ENCODE measurements at places on chromosomes 12 and 14.
A peak's percentile ranks its signal among the peaks of the same experiment; 100 is the strongest.

DNA sequence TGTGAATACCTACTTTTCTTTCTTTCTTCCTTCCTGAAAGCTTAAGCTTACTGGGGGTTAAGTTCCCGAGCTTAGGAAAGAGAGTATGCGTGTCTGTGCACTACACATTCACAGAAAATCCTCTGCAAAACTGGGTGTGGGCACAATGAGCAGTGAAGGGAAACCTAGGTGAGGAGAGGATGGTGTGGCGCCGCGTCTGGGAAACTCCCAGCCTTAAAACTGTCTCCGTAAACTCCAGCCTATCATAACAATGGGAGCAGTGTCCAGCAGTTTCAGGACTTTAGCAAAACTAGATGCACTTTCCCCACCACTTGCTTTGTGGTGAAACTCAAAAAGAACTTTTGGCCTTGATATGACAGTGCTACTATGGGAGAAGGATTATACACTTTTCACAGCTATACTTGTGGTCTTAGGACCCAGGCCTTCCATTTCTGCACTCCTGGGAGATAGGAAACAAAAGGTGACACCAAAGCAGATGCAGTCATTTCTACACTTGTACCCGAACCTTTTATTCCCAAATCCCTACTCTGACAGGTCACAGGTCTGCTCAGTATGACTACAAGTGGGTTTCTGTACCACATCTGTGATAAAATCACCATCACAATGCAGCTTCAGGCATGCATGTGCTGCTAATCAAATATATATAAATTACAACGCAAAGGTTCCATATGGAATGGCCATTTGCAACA lies 10.4 kb downstream of the AKAP5 start:
- no peak for DNase-seq

- no peak for DNase-seq
Measured at GRCh38 chr12:49622501-49623141, 740 bp upstream of the PRPF40B start.

DNA sequence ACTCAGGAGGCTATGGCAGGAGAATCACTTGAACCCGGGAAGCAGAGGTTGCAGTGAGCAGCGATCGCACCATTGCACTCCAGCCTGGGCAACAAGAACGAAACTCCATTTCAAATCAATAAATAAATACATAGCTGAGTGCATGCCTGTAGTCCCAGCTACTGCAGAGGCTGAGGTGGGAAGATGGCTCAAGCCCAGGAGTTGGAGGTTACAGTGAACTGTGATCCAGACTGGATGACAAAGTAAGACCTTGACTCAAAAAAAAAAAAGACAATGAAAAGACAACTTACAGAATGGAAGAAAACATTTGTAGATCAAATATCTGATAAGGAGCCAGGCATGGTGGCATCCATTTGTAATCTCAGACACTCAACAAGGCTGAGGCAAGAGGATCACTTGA lies 27.6 kb downstream of the ZFYVE1 start:
- no peak for DNase-seq

DNA sequence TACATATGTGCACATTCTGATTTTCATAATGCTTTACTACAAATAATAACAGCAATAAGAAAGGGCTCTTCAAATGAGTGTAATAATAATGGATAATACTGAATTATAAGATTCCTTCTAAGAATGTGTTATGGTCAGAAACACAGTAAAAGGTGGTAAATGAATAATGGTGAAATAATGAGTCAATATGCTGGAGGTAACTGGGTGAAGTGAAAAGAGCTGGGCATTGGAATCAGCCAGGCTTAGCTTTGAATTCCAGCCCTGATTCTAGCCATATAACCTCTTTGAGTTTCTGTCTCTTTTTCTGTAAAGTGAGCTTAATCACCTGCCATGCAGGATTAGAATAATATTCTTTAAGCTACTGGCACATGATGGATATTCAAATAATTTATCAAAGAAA lies 39.1 kb downstream of the PLEKHA5 start:
- DNase-seq = no peak

DNA sequence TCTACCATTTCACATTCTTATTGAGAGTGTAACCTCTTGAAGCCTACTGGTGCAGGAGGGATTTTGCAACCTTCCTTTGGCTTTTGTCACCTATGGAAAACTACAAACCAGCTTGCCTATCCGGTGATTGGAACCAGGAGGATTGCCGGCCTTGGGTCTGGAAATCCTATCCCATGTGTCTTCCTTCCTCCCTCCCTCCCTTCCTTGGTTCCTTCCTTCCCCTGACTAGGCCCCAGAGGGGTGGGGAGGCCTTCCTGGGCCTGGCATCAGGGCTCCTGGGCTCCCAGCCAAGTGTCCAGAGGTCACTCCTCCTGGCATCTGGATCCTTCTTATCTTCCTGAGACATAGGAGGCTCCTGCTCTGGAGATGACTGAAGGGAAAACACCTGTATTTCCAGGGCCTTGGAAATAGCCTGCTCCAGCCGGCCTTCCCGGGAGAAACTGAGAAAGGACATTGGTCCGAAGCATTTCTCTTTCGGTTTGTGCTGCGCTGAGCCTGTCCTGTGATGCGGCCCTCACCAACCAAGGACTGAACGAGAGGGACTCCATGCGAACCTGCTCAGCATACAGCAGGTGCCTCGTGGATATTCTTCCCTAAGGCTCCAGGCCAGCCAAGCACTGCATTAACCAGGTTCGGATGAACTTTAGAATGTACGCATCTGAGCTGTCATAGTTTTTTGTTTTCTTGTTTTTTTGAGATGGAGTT lies 43.4 kb downstream of the PSMA6 start:
- no peak for DNase-seq

DNA sequence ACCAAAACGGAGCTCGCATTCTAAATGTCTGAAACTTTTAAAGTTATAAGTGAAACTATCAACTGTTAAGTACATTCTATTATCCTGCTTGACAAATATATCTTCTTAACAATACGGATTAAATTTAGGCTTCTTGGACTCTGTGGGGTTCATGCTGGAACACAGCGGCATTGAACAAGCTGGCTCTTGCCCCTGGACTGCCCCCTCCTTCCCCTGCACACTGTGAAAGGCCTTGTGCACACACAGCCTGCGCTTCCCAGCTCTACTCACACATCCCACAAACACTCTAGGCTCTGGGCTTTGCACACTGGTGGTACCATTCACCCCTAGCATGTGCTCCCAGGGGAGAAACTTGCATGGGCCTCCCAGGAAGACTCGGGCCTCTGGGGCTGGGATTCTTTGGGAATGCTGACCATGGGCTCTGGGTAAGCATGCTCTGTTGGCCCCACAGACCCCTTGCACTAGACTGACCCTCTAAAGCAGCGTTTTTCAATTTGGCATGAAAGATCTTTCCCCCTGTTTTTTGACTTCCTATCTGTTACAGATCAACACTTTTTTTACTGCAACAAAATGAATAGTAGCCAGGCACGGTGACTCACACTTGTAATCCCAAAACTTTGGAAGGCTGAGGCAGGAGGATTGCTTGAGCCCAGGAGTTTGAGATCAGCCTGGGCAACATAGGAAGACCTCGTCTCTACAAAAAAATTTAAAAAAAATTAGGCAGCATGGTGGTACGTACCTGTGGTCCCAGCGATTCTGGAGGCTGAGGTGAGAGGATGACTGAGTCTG lies 96.2 kb upstream of the CPM start:
- DNase-seq = no peak

DNA sequence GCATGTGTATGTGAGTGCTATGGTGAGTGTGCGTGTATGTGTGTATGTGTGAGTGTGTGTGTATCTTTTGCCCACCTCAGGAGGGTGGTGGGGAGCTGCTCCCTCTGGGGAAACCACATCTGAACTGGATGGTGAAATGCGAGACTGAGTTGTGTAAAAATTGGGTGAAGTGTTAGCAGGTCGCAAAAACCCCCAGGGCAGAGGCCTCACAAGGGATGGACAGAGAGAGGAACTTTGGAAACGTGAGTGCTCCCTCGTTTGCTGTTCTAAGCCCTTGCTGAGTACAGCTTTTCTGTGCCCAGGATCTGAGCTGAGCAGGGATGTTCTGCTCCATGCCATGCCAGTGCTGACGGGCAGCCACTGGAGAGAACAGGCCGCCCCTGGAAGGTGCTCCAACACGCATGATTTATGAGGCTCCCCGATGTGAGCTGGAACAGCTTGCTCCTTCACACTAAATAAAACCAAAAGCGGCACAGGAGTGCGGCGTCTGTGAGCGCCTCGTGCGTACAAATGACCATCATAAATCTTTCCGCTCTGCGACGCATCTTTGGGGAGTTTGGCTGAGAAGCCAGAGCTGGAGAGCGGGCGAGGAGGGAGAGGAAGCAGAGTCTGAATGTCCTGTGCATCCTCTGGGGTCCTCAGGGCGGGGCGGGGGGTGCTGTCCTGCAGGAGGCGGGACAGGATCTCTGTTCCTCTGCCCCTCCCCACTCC lies 14.1 kb upstream of the GALNT9 start:
- no peak for DNase-seq

DNA sequence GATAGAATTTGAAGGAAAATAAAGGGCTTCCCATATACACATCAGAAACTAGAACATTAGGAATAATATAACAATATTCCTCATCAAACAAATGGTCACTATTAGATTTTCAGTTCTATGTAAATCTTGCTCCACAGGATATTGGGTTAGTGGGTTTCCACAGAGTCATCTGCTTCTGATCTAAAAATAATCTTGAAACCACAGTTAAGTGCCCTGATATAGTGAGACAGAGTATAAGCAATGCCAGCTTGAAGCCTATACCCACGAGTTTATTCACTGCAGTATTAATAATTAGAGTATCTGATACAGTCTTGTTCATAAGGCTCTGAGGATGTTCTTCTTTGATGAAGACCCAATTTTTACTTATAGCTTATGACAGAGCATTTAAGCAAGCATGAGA lies 74.5 kb upstream of the ATF7IP start:
- no peak for DNase-seq

- DNase-seq = no peak
Measured at GRCh38 chr12:124780336-124780735, 83.3 kb downstream of the SCARB1 start.

- DNase-seq = no peak
Measured at GRCh38 chr14:22976620-22977433, 5.5 kb downstream of the AJUBA start.

- DNase-seq = no peak
Measured at GRCh38 chr14:90903101-90903500, 86.9 kb upstream of the TTC7B start.

DNA sequence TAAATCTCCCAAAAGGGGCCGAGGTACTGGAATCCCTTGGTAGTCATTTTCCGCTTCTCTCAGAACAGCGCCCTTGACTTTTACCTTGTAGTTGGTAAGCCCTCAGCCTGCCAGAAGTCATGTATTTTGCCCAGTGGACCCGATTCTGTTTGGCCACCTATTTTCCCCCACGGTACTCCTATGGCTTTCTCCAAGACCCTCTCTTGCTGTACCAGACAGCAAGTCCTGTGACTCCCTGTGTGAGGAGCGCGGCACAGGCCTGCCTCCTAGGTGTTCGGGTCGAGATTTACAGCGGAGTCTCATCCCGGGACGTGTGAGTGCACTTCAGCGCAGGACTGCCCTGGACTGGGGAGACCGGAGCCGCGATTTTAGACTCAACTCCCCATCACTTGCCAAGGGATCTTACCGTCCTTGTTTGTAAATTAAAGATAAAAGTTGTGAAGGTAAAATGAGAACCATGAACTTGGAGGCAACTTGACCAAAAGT lies 1.1 kb upstream of the MBD6 start:
- DNase-seq = peak; percentile 33

GRCh38 chr14:105315941-105316576 lies 1.5 kb downstream of the PACS2 start:
- DNase-seq = no peak

- DNase-seq = peak; percentile 65
Measured at GRCh38 chr12:6943722-6944380, at the start of the genes C12orf57 and RNU7-1. C12orf57 (plus strand) TSS chr12:6944022; CDS start chr12:6944122, 100 bp downstream. RNU7-1 (plus strand) TSS chr12:6943816.

DNA sequence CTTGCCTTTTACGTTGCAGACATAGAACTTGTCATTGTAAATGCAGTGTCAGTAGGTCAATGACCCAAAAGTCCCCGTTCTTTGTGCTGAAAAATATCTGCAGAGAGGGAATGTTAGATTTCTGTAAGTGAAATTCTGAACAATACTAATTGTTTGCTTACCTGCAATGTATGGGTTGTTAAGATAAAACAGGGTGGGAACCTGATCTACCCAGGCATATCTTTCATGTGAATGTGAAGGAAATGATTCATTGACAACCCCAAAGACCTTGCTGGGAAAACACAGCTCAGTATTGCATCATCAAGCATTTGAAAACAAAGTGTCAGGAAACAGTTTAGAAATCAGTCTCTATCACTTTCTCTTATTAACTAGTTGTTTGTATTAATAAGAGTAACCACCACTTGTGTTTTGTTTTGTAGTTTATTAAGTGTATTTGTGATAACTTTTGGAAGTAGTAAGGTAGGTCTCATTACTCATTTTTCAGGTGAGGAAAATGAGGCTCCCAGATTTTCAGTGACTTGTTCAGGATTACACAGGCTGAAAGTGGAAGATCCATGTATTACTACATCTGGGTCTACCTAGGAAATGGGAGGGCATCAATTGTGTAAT lies 57.9 kb upstream of the SLC38A2 start:
- no peak for DNase-seq

DNA sequence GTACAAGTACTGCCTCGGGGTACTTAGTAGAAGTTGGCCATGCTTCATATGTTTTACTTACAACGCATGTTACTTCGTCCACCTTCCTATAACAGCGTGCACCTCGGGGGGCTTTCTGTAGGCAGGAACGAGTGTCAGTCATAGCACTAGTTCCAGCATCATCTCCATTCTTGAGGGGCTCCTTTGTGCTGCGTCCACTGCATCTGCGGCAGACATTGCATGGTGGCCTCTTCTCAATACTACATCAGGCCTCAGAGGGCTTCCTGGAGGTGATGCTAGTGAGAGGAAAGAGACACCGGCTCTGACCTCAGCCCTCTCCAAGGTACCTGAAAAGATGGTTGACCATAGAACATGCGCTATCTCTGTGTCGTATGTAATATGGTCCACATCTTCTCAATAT lies 121.2 kb upstream of the RTL1 start:
- DNase-seq = no peak

- no peak for DNase-seq
Measured at GRCh38 chr14:25050269-25051150, 563 bp upstream of the STXBP6 start.

DNA sequence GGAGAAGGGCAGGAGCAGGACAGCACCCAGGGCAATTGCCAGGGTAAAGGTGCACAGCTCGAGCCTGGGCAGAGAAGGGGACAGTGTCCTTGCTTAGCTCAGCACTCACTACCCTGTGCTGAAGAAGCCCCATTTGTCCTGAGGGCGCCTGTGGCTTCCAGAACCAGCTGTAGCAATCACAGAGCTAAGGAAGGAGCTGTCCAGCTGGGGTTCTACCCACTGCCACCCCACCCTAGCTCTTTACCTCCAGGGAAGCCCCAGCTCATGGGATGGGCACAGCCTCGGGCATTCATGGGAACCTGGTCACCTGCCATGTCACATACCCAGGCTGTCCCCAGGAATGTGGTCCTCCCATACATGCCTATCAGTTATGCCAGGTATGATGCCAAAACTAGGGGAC lies 5.8 kb downstream of the LMBR1L start:
- DNase-seq = no peak

DNA sequence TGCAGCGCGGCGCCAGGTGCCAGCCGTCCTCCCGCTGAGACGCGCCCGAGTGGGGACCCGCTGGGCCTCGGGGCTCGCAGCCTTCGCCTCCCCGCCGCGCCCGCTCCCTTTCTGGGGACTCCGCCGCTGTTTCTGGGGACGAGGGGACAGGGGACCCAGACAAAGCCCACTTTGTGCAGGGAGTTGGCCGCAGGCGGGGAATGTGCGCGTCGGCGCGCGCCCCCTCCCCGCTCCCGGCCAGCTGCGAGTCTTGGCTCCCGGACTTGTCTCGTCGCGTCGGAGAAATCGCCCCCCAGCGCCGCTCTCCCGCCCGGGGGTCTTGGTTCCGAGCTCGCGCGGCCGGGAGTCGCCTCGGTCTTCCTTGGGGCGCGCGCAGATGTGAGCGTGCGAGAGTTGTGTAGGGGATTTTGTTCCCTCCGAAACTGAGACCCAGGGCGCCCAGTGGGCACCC lies 717 bp downstream of the VASH1 start:
- no peak for DNase-seq
